ENCODE measurements at places on chromosomes 4 and X. TPM values are rescaled to one million over a fixed set of nuclear protein-coding genes. Genes with fewer than 3 reads are reported as not detected.

EDA2R gene
- total RNA-seq: 23.8 TPM

CT45A1 gene
- not detected for total RNA-seq

PAGE1 gene
- not detected for total RNA-seq

APELA gene
- not detected for total RNA-seq

GAB3 gene
- 1.9 TPM for total RNA-seq

CT45A5 gene
- total RNA-seq: not detected

DCLK2 gene
- 11.3 TPM for total RNA-seq

CLDN2 gene
- not detected for total RNA-seq

CASP6 gene
- total RNA-seq: 45.0 TPM

TEX13B gene
- not detected for total RNA-seq

TDO2 gene
- 0.28 TPM for total RNA-seq

NFXL1 gene
- 21.9 TPM for total RNA-seq

AMTN gene
- total RNA-seq: not detected

GRID2 gene
- not detected for total RNA-seq
